Activated effector memory CD4-positive, alpha-beta T cell treated with anti-CD3 and anti-CD28 coated beads, Interleukin-2, amount 50 U/mL, for 16 hours (primary cell): ENCODE measurements at places on chromosomes 5 and 9.

GRCh38 chr9:107948601-107949000, 459.0 kb upstream of the KLF4 start:
- DNase-seq: no peak

GRCh38 chr9:80285326-80285725, 713.6 kb downstream of the TLE4 start:
- no peak for DNase-seq

DNA sequence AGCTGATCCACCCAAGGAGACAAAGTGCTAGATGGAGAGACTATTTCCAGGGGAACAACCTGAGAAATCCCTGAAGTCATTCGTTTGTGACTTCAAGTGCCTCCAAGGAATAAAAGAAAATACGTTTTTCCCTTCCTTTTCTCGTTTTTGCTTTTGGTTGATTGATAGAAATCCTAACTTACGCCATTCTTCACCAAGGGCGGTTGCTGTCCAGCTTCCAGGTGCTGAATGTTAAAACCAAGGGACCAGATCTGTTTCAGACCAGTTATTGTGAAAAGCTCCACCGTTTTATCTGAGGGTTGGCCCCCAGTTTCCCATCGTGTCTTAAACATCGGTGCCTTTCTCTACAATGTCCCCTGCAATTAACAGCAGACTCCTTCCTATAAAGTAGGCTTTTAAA, 600.7 kb upstream of the SGCD start:
- DNase-seq: no peak

GRCh38 chr5:159849437-159850083, 66.7 kb upstream of the ADRA1B start:
- DNase-seq: no peak

DNA sequence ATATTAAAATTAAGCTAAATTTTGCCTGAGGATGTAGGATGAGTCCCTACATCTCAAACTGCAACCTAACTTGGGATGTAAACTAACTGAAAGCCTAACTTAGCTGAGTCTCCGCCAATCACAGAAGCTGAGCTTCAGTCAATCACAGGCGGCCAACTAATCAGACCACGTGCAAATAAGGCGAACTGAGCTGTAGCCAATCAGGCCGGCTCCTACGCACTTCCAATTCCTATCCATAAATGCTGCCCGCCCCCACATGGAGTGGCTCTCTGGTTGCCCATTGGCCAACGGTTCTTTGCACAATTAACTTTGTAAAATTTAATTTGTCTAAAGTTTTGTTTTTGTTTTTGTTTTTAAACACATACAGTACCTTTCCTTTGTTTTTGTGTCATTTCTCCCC, 13.9 kb upstream of the GPX8 start:
- DNase-seq: no peak

DNA sequence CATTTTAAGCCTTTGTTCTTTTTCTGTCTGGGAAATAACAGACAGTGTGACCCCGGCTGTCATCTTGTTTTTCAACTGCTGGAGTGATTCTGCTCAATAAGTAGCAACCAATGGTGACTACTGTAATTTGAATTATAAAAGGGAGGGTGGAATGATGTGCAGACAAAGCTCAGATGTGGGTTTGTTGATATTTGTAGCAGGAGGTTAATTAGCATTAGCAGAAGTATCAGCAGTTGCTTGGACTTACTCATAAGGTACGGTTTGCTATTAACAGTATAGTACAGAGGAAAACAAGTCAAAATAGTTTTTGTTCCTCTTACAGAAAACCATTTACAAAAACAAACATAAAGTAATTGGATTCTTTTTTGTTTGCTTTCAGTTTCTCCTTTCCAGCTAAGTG, 140.4 kb downstream of the TUSC1 start:
- DNase-seq: no peak

GRCh38 chr9:129141066-129142041, 30.1 kb downstream of the PTPA start:
- DNase-seq: no peak

GRCh38 chr5:58224221-58224620, 235.7 kb downstream of the PLK2 start:
- DNase-seq: no peak

DNA sequence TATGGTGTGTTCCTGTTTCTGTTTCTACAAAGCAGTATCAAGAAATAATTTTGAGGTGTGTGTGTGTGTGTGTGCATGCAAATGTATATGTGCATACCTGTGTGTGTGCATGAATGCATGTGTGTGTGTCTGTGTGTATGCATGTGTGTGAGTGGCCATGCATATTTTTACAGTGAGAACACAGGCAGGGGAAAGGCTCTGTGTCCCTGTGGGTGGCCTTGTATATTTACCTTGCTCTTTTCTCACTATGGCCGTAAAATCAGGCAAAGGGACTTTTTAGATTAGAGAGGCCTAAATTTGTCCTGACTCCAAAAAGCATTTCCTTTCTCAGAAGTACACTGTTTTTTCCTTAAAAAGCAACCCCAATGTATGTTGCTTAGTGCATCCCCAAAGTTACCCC, 293.4 kb downstream of the MARCHF11 start:
- DNase-seq: no peak

GRCh38 chr5:56123531-56124243, 109.4 kb downstream of the ANKRD55 start:
- no peak for DNase-seq

DNA sequence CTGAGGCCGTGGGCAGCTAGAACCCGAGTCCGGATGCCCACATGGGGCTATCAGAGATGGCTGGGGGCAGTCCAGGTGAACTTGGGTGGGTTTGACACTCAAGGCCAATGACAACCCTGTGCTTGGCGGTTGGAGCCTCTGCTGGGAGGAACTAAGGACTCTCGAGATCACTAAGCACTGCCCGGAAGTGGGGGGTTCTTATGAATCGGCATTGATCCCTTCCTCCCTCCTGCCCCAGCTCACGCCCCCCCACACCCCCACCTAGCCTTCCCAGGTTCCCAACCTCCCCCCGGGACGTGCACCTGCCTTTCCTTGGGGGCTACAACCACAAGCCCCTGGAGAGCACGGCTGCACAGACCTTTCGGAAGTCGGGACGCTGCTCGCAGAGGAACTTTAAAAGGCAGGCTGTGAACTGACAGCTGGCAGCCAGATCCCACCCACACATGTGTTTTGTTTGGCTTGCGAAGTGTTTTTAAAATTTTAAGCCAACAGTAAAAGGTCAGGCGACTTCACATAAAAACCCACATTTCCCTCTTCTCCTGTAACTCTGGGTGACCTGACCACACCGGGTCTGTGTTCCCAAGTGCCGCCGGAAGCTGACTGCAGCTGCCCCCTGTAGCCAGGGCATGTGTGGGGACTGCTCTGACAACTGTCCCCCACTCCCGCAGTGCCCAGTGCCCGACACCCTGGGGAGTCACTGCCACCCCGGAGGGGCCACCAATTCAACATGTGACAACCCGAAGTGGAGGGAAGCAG, 5.1 kb upstream of the RALGDS start:
- DNase-seq: no peak

GRCh38 chr9:99851500-99851822, 29.8 kb downstream of the NR4A3 start:
- DNase-seq: peak; percentile 66

DNA sequence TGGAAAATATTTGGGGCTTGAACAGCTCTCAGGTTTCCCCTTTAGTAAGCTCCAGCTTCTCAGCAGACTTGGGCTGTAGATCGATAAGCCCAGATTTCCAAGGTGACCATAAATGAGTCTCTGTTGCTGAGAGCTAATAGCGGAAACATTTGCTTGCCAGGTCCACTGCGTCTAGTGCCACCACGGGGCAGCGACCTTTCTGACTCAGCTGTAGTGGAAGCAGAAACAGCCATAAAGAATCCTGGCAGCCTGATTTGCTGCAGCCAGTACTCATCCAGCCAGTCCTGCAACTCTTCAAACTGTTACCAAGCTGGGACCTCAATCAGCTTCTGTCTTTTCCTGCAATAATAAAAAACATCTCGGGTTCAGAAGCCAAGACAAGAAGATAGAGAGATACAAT, 241.7 kb downstream of the DOCK8 start:
- DNase-seq: no peak

- no peak for DNase-seq
Observed at GRCh38 chr9:2758898-2759510, 41.7 kb downstream of the KCNV2 start.

- no peak for DNase-seq
Observed at GRCh38 chr9:106869458-106869857, 6.5 kb downstream of the ZNF462 start.

DNA sequence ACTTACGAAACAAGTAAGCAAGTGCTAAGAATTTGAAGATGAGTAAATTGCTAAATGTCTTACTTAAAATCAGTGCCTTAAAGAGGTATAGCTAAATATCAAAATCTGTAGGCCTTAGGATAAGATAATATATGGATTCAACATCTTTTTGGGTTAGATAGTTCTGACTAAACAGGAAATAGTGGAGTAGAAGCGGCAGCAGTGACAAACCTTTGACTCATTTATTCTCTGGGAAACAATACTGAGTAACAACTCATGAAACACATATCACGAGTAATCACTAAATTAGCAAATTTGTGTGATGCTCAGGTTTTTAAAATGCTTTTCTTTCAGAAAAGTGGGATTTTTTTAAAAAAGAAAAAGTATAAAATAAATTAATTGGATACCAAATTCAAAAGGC, 762.1 kb upstream of the TYRP1 start:
- DNase-seq: no peak

DNA sequence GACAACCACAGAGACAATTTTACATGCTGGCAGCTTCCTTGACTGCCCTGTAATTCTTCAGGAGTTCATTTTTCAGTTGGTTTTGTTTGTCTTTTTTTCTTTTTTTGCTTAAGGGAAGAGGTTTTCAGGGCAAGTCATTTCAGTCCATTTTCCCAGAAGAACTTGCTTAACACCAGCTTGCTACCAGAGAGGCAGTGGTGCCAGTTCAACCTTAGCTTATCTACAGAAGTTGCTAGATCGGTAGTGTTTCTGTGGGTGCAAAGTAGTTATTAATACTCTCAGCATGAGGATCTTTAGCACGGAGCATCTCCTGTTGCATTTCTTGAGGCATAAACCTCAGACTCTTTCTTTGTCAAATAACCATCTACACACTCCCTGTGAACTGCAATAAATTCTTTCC, 1.1 kb downstream of the SPEF2 start:
- no peak for DNase-seq

DNA sequence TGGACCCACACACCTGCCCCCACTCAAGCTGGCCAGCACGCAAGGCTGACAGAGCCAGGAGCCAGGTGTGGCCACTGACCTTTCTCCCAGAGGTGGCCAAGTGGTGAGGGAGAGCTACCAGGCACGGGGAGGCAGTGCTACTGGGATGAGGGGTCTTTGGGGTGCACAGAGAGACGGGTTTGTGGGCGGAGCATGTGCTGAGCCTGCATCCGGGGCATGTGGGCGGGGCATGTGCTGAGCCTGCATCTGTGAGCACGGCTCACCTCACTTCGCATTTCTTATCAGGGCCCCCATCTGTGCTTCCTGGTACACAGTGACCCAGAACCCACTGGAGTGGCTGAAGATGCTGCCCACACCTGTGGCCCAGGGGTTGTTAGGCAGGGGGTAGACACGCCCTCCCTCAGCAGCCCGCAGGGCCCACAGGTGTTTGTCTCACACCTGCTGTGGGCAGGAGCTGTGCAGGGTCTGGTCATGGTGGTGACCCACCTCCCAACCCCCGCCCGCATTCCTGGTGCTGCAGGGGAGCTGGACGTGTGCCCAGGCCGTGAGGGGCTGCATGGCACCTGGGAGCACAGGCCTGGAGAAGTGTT, 21.5 kb downstream of the CCDC187 start:
- no peak for DNase-seq

DNA sequence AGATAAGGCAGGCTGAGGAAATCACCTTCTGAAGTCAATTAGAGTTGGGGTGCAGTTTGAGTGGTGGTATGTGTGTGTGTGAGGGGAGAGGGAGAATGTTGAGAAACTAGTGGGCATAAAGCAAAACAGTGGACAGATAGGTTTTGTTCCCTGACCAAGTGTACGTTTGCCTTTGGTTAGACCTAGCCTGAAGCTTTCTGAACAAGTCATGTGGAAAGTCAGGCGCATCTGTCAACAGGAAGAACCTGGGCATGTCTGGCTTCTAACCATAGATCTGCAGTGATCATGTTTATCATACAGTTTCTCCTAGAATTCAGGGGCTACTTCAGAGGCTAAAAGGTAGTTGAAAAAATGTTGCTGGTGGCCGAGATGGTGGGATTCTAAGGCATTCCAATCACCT, 143.2 kb upstream of the PCA3 start:
- DNase-seq: no peak
